ENCODE measurements at places on chromosomes 6 and 20.

GRCh38 chr6:150752409-150752808 is 113.1 kb upstream of the MTHFD1L start:
- no peak for DNase-seq

- peak; percentile 73 for DNase-seq
Observed at GRCh38 chr6:146543211-146543939, at the start of gene RAB32. Gene RAB32, plus strand, starts transcription at chr6:146543833. Its CDS starts 39 bp downstream, at chr6:146543872.

GRCh38 chr6:7882505-7883257 is 27.9 kb downstream of the TXNDC5 start:
- no peak for DNase-seq

DNA sequence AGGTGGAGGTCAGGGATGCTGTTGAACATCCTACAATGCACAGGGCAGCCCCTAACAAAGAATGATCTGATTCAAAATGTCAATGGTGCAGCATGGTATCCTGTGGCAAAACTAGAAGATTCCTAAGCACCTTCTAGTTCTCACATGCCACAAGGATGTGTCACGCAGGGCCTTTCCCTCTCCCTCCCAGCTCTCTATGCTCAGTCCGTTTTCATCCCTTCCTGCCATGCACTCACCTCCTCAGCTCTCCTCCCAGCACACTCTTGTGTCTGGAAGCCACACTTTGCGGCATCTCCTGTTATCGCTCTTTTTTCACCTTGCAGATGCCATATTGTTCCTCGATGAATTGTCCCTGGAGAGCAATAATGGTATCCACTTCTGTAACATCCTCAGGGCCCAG is 263.4 kb downstream of the CDC5L start:
- DNase-seq = no peak

- DNase-seq = no peak
Observed at GRCh38 chr6:89051676-89052075, 28.9 kb upstream of the PNRC1 start.

DNA sequence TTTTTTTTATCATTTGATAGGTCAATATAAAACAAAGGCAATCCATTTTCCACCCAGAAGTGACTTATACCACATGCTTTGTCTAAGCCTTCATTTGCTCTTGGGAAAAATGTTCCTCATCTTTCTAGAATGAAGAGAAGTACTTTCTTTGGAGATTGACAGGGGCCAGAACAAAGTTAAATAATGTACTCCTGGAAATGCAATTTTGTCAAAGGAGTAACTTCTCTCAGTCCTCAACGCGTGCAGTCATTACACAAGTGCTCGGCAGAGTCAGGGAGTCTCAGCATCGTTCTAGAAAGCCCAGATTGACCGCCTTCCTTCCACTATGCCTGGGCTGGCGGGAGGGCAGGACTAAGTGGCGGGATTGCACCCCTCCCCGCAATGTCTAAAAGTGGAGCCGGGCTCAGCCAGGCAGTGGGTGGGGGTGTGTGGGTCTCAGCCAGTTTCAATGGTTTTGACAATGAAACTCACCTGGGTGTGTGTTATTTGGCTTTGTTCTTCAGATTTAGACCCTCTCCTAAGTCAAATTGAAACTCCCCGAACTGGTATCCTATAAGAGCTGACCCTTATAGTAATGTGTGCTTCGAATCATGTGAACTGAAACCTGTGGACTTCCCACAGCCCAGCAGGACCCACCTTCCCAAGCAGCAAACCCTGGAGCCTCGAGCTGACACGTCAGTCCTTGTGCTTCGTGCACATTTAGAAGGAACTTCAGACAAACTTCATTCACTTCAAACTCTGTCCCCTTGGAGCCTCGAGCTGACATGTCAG is 63.2 kb upstream of the DUSP22 start:
- no peak for DNase-seq

DNA sequence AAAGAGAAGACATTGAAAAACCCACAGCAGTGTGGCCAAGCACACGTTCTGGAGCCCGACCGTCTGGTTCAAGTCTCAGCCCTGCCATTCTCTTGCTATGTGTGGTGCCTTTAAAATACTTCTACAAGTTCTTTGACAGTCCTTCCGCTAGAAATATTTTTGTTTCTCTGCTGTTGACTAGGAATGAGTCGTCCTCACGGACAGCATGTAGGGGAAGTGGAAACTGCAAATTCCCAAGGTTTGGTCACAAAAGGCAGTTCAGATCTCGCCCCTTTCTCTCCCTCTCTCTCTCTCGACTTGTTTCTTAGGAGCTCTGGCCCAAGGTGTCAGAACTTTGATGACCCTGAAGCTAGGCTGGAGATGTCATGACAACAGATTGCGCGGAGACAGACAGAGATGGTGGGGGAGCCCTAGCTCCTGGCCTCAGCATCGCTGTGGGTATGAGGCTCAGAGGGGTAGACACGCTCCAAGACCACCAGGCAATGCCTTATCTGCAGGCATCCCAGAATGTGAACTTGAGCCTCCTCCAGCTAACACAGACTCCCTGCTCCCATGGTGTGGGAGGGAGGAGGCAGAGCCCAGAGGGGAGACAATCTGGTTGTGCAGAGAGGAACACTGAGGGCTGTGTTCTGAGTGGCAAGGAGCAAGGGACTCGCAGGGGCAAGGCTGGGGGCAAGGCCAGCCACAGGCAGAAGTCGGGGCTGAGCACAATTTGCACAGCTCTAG is 368.9 kb upstream of the SULF2 start:
- DNase-seq = no peak

- no peak for DNase-seq
Observed at GRCh38 chr6:85436939-85437495, 12.9 kb upstream of the NT5E start.

GRCh38 chr6:113654396-113654795 is 202.7 kb upstream of the MARCKS start:
- no peak for DNase-seq

DNA sequence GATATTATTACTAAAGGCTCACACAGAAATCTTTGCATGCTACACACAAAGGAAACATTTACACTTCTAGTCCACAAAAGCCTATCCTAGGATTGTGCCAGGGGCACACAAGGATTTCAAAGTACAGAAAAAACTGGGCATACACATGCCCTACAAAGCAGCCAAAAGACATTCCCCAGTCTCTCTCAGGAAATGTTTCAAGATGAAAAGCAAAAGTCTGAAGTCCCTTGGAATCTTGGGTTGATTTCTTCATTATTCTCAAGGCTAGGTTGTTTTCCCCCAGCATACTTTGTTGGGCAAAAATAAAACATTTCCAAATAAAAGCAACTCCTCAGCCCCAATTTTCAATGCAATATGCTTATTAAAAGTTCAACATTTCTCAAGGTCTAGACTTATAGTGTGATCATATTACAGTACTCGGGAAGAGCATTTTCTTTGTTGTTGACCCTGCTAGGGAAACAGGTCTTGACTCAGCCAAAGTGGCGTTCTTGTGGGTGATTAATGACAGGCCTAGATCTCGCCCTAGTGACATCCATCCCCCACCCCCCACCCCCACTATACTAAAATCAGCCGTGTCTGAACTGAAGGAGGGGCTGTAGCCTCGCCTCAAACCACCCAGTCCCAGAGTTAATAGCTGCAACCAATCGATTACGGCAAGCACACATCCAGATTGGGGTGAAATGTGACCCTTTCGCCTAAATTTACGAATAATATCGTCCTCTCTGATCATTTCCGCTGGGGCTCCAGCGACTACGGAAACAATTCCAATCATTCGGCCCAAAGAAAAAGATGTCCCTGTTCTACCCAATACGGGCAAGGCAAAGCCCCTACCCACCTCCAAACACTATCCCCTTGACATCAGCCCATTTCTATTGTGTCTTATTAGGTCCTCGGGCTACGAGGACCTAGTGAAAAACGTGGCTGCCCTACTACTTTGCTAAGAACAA is 1.4 kb downstream of the AKIRIN2 start:
- peak; percentile 15 for DNase-seq

GRCh38 chr6:44042261-44042988 is 84.8 kb downstream of the MRPL14 start:
- no peak for DNase-seq

DNA sequence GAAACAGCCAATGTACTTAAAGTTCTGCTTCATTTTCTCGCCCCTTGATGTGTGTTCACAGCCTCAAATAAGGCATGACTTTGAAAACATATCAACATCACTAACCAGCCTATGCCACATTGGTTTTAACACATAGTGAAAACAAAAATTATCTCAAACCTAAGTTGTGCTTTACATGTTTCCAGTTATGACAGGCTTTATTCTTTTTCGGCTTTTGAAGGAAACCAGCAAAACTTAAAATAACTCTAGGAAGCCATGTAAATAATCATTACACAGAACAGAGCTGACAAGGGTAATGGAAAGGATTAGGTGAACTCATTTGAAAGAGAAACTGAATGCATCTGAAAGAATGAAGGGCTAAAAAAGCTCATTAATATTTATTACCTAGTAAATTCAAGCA is 42.1 kb downstream of the BMP5 start:
- DNase-seq = no peak

- DNase-seq = no peak
Observed at GRCh38 chr20:57308451-57309271, 20.9 kb upstream of the SPO11 start.

DNA sequence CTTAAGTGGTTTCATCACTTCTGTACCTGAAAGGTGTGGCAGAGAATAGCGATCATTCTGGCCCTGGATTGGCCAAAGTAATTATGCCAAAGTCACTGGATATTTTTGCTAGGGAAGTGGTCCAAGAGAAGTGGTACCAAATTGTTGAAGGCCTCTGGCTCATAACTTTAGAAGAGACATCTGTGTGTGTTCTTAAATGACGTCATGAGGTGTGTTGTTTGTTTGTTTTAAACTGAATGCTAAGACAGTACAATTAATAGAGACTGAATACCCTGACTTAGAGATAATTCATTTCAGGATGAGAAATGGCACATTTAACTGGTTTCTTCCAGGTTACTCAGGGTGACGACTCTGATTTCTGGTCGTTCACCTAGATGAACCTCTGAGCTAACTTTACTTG is 3.3 kb downstream of the VAPB start:
- no peak for DNase-seq

DNA sequence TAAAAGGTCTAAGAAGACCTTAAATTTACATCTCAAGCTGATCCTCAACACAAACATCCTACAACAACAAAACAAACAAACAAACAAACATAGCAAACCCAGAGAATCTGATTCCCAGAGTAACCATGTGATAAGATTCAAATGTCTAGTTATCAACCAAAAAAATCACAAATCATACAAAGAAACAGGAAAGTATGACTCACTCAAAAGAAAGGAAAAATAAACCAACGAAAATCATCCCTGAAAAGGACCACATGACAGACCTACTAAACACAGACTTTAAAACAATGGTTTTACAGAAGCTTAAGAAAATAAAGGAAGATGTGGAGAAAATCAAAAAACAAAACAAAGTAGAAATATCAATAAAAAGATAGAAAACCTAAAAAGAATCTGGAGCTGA is 18.1 kb downstream of the VNN1 start:
- no peak for DNase-seq

DNA sequence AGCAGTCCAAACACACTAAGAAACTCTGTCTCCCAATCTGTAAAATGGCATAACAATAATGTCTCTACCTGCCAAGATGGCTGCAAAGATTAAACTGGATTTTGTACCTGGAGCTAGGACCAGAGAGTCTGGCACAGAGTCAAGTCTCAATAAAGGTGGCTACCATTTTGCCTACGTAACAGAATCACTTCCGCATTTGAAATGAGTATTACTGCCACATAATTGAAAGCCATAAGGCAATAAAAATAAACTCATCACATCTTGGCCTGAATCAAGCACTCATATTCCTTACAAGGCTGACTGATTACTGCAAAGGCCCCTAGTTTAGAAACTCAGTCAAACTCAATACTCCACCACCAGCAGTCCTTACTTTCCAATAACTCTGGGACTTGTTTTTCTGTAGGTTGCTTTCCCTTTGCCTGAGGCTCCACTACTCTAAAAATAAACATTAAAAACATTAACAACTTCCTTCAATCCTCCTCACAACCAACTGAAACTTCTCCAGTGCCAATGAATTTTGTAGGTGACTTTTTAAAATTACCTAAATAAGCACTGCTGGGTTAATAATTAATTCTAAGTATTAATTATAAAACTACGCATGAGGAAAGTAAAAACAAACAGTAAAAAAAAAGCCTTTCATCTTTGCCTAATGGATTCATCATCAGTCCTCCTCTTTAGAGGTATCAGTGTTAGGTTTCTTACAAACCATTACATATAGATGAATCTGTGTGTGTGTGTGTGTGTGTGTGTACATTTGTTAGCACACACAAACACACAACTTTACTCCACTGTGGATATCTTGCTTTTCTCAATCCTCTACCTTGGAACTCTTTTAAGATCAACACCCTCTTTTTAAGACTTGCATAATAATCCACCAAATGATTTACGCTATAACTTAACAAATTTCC is 3.7 kb downstream of the KIF16B start:
- DNase-seq = no peak

- DNase-seq = no peak
Observed at GRCh38 chr6:3561725-3562124, 104.9 kb upstream of the SLC22A23 start.

- no peak for DNase-seq
Observed at GRCh38 chr6:134381959-134382358, 64.0 kb upstream of the SGK1 start.

GRCh38 chr6:24517659-24518543 is 23.1 kb downstream of the ALDH5A1 start:
- no peak for DNase-seq

GRCh38 chr20:36779656-36780025 is 6.1 kb upstream of the DSN1 start:
- DNase-seq = no peak

- DNase-seq = no peak
Observed at GRCh38 chr20:37697314-37697713, 3.5 kb downstream of the CTNNBL1 start.

DNA sequence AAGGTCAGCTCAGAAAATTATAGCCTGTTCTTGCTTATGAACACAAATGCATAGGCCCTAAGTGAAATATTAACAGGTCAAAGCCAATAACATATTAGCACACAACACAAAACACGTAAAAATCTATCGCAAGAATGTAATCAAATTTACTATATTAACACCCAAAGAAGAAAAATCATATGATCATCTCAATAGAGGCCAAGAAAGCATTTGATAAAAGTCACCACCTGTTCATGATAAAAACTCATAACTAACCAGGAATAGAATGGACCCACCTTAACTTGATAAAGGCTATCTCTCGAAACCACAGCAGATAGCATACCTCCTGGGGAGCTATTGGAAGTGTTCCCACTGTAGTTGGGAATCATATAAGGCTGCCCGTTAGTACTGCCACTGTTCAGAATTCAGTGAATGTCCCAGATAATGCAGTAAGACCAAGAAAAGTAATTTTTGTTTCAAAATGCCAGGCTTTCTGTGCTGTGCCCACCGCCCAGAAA is 21.6 kb downstream of the POFUT1 start:
- DNase-seq = no peak

DNA sequence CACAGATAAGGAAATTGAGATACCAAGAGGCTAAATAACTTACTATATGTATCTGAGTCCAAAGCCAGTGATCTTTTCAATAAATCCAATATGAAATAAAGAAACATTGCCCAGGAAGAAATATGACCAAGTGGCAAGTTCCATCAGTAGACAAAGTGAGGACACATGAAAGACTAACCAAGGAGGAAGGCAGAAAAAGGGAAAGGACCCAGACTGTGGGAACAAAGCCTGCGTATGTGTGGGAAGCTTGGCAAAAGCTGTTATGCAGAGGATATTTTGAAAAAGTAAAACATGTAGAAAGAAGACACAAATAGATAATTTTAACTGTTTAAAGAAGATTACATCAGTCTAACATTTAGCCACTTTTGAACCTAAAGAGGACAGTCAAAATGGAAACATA is 264.4 kb upstream of the PRDM1 start:
- DNase-seq = no peak

Measured in GF-D8 (cell line).